Stimulated activated CD4-positive, alpha-beta T cell treated with anti-CD3 and anti-CD28 coated beads, Interleukin-12 subunit alpha, Interleukin-12 subunit beta, amount 100 ng/mL, for 24 hours (primary cell): ENCODE measurements at places on chromosomes 3 and 15.

DNA sequence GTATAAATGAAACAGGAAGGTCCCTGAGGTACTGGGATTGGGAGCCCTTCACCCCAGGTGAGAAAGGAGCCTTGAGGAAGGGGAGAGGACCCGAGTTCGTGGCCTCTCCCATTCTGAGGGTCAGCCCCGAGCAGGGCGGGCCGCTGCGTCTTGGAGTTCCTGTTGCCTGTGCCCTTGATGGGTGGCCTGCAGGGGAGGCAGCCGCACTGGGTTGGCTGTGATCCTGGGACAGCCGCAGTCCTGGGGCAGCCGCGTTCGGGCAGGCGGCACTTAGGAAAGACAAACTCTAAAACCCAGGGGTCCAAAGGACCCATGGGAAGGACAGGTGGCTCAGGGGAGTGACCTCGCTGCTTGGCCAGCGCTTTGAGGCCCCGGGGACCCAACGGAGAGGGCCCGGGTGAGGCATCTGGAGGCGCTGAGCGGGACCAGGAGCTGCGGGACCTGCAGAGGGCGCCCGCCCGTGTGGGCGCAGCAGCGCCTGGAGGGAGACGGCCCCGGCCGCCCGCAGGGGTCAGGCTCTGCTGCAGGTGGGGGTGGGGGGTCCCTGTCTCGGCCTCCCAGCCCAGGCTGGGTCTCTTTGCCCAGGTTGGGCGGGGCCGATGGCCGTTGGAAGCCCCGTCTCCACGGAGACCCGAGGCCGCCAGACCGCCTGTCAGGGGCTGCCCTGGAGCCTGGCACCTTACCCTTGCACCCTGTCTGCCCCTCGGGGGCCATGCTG lies 65.1 kb downstream of the HMCES start:
- DNase-seq: no peak

GRCh38 chr3:46660003-46660402 lies 33.5 kb downstream of the ALS2CL start:
- no peak for DNase-seq

DNA sequence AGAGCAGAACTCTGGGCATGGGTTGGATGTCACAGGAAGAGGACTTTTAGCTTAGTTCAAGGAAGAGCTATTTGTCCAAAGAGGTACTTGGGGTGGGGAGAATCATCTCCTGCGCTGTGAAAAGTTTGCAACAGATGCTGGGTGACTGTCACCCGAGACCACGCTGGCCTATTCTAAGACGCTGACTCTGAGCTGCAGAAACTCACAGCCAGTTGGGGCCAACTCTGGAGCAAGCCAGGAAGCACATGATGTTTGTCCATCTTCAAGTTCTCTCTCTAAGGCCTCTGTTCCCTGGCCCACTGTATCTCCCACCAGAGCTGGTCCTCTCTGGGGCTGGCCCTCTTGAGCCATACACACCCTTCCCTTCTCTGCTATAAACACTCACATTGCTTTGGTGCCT lies 17.9 kb upstream of the CDCP1 start:
- no peak for DNase-seq

- no peak for DNase-seq
Observed at GRCh38 chr3:63798544-63798943, 20.6 kb upstream of the C3orf49 start.

DNA sequence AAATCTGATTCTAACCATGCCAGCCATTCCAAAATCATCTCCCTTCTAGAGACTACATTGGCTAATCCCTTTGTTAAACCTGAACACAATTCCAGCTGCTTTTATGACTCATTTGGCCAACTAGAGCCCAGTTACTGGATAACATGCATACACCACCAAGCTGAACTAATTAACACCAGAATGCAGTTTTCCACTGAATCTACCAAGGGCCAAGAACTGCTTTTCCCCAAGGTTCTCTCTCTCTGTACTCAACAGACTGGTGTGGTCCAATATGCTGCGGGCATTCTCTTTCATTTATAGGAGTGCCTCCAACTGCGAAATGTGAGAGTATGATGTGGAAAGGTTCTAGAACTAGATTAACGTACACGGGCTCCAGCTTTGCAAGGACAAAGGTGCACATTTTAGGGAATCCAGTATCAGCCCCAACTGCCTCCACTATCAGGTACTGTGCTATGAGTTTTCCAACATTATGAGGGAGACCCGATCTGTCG lies 1.5 kb downstream of the CHSY1 start:
- no peak for DNase-seq

DNA sequence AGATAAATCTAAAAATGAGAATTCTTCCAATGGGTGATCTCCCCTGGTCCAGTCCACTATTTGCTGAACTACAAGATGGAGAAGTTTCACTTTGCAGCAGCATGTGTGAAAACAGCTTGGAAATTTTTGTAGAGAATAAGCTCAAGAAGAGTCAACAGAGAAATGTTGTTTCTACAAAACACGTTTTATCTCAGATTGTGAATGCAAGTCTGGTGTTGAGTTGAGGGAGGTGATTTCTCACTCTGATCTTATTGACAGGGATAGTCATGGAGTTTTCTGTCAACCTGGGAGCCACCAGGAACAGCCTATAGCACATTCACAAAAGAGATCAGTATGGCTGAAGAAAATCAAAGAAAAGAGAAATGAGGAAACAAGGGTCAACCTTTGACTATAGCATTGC lies 981.2 kb upstream of the CFAP20DC start:
- DNase-seq: no peak

DNA sequence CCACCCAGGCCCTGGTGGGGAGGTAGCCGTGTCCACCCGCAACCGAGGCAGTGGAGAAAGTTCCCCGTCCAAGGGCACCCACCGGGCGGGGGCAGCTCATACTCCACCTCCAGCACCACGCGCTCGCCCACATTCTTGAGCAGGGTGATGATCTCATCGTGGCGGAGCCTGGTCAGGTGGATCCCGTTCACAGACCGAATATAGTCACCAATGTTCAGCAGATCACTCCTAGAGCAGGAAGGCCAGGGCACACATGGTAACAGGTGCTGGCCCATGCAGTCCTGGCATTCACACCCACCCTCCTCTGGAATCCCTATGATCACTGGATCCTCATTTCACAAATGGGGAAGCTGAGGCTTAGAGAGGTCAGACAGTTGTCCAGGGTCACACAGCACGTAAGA lies 15.8 kb downstream of the GRIP2 start:
- DNase-seq: no peak

GRCh38 chr15:24954783-24955530 lies at the start of the genes SNRPN and SNURF:
SNRPN (plus strand) TSS chr15:24954987; CDS start chr15:24974454, 19,467 bp downstream.
SNURF (plus strand) TSS chr15:24954987; CDS start chr15:24955049, 62 bp downstream.
- DNase-seq: peak; percentile 36

GRCh38 chr3:66715806-66716205 lies 215.0 kb upstream of the LRIG1 start:
- DNase-seq: no peak

GRCh38 chr3:9153904-9154619 lies 95.4 kb downstream of the SRGAP3 start:
- no peak for DNase-seq

GRCh38 chr15:51128701-51129100 lies 34.0 kb upstream of the TNFAIP8L3 start:
- no peak for DNase-seq

DNA sequence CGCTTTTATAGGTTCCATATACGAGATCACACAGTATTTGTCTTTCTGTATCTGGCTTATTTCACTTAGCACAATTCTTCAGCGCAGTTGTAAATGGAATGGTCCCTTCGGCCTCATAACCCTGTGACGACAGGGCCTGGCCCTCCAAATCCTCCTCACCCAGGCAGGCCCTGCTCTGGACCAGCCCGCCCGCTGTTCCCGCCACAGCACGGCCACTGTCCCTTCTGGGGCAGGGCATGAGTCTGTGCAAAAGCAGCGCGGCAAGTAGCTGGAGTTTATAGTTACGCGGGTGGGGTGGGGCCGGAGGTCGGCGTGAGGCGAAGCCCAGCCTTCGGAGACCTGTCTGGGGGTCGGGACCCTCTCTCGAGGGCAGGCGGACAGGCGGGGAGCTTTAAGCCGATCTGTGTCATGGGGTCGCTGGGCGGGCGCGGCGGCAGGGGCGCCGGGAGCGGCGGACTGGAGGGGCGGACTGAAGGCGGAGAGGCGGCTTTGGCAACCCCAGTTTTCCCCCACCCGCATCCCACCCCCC lies 543 bp downstream of the ARPIN start:
- no peak for DNase-seq

DNA sequence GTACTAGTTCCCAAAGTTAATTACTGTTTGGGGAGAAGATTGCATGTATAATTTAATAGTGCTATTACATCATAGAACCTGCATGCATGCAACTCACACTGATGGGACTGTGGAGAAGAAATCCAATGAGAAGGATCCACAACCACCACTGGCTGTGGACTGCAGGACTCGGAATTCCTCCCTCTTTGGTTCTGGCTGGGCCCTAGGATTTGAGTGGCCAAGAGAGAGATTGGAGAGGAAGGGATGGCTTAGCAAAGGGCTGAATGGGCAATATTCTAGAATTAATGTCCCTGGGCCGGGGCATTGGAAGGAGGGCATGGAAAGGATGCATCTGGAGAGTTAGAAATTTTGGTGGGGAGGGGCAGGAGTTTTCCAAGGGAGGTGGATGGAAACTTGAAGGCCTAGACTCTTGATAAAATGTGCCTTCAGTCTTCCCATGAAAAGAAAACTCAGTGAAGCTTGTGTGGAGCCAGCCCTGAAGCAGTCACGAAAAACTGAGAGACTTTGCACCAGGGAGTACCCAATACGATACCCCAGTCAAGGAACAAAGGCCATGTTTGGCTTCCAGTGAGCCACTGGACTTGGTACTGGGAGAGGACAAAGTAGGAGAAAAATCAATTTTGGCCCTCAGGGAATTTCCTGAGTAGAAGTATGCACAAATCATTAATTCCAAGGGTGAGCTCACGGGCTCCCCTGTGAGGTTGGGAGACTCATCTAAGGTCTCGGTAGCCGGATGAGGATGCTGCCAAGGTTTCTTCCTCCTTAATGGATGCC lies 31.4 kb upstream of the TPM1 start:
- DNase-seq: no peak

DNA sequence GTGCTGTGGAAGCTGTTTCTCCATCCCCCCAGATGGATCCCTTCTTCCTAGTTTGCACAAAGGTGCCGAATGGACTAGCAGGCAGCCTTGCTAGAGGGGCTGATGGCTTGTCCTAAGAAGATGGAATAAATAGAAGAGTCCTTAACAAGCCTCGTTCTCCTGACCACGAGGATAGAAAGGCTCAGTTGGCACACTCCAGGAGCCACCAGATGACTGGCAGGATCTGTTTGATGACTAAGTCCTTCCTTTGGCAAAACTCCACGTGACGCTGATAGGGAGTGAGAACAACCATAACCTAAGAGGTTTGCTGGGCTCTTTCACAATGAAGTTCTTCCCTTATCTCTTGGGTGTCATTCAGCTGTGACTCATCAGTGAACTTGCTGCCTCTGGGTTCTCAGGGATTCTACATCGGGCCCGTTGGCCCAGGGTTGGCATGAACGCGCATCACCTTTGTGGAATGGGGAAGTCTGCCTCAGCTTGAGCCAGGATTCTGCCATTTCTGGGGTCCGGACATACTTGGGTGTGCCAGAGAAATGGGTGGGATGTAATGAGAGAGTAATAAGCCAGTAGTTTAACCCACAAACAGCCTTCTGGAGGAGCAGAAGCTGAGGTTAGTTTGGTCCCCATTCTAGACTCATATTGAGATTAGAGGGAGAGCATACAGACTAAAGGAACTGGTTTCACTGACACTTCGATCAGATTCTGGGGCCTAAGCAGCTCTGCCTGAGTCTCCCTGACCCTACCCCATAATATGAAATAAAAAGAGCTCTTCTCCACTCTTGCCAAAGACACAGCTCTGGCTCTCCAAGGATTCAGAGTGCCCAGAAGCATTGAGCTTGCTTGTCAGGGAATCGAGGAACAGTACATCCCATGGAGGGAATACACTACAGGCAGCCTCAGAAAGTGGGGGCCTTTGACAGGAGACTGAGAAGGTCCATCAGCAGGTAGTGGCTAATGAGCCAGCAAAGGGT lies 2.0 kb upstream of the MELTF start:
- DNase-seq: peak; percentile 24

DNA sequence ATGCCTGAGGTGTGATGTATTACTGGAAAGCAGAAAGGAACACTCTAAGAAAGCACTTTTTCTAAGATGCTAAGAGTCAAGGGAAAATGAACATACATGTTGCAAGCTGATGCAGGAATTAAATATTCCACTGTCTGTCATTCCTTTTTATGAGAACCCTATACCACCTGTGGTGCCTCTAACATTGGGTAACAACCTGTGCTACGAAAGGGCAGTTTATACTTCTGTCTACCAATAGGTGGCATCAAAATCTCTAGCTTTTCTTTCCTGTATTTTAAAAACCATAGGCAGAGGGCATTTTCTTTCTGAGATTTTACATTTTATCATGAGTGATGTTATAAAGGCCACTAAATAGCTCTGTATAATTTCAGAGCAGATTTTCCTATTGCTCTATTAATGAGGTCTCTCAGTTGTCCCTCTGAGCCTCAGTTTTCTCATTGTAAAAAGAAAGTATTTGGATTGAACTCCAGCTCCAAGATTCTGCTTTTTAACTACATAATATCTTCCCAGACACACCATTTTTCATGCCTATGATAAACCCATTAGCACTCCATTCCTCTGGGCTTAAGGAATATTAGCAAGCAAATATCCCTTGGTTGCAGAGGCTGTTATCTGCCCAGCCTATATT lies 3.5 kb upstream of the CPNE4 start:
- no peak for DNase-seq

- DNase-seq: no peak
Observed at GRCh38 chr3:10312861-10313260, 8.1 kb downstream of the SEC13 start.

DNA sequence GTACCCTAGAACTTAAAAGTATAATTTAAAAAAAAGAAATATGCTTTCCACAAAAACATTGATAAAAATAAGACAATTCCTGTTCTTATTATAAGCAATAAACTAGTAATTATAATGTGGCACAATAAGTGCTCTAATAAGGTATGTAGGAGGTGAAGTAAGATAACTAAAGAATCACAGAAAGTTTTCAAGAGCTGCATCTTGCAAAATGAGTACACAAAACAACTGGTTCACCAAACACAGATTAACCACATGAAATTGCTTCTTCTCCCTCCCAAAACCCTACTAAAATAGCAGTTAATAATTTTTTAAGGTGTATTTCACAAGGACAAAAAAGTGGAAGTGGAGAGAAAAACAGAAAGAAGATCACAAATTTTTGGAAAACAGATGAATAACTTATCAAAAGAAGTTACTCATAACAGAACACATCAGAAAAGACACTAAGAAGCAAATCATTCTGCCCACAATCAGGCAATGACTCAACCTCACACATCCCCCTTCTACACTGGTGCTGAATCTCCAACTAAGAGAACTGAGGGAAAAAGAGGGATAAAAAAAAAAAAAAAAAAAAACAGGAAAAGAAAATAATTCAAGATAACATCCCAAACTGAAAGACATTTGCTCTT lies 64.2 kb downstream of the TBC1D5 start:
- DNase-seq: no peak

DNA sequence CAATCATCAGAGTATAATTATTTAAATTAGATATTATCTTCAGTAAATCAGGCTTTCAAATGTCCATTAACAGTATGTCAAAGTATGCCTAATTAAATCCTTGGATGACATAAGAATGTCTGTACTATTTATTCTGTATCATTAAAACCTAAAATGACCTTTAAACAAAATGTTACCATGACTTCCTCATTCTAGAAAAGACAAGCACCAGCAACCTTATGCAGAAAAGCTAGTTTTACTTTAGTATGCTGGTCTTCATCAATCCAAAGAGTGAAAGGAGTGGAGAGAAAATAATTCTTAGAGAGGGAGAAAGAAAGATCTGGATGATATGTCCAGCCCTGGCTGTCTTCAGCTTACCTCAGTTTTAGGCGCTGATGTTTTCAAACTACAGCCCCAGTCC lies 140.1 kb upstream of the UBE2E2 start:
- no peak for DNase-seq

- no peak for DNase-seq
Observed at GRCh38 chr3:55282994-55283393, 204.1 kb downstream of the WNT5A start.

- DNase-seq: no peak
Observed at GRCh38 chr15:33152502-33153109, 41.9 kb downstream of the FMN1 start.
